ENCODE measurements at places on chromosomes 4 and X.

DNA sequence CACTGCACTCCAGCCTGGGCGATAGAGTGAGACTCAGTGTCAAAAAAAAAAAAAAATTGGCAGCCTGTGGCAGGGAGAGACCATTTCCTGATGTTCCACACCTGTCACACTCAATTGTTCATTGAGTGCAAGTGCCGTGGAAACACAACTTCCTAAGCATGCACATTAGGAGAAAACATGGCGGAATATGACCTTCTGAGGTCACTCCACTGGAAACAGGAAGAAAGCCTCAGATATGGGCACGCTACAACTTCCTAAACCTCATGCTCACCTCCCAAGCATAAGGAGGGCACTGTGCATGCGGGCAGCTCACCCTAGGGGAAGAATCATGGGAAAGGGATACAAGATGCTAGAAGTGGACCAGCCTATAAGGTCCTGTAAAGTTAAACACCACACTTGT, 28.5 kb upstream of the CD99 start:
- H3K36me3 ChIP-seq = peaks cover 3% of the 10 kb centered on the region
- DNase-seq = no peak
- no peak overlapping the region for H3K4me3 ChIP-seq
- H3K4me1 ChIP-seq = no peaks in the 10 kb centered on the region
- H3K27ac ChIP-seq = no peak overlapping the region

- H3K4me3 ChIP-seq = no peak overlapping the region
- H3K4me1 ChIP-seq = no peaks in the 10 kb centered on the region
- no peaks in the 10 kb centered on the region for H3K36me3 ChIP-seq
Measured at GRCh38 chr4:168074861-168075260, 17.5 kb upstream of the ANXA10 start.

DNA sequence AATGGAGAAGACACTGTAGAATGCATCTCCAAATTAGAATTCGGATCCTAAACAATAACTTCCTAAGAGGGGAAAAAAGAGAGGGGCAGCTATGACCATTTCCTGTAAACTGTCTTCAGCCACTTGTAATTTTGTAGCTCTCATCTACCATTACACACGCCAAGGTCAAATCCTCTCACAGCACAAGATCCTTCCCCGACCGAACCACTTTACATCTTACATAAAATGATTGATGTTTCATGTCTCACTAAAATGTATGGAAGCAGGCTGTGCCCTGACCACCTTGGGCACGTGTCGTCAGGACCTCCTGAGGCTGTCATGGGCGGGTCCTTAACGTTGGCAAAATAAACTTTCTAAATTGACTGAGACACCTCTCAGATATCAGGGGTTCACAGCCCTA, 24.1 kb upstream of the PBDC1 start:
- peak overlapping the region; percentile 99 for H3K27ac ChIP-seq
- DNase-seq = peak; percentile 13
- no peaks in the 10 kb centered on the region for H3K36me3 ChIP-seq
- H3K27me3 ChIP-seq = no peaks in the 10 kb centered on the region
- H3K4me3 ChIP-seq = peak overlapping the region; percentile 84

DNA sequence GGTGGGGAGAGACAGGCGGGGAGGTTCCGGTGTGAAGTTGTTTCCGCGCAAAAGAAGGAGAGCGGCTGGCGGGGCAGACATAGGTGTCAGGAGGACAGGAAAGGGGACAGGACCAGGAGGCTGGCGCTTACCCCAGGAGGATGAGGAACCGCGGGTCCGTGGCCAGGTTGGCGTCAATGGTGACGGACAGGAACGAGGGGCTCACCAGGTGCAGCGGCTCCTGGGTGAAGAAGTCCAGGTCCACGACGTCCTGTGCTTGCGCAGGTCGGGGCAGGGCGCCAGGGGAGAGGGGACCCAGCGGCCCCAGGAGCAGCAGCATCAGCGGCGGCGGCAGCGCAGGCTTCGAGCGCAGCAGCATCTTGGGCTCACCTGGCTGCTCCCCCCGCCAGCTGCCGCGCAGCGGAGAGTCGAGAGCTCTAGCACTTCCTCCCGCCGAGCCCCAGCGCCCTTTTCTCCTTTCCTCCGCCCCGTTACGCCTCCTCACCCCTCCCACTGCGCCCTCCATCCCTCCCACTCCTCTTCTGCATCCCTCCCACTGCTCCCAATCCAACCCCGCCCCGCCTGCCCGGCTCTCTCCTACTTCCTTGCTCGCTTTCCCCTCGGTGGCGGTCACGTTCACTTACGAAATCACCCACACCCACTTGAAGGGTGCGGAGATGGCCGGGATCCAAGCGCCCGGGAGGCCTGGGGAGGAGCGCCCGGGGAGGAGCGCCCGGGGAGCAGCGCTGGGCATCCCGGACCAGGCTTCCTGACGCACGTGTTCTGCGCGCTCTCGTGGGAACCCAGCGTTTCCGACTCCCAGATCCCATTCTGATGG, at the start of gene HPSE:
Gene HPSE, minus strand, starts transcription at position 424 of the 817 bp plus-strand sequence. Its CDS starts 66 bp downstream, at position 358.
- DNase-seq = peak; percentile 69
- H3K4me1 ChIP-seq = peaks cover 13% of the 10 kb centered on the region
- peak within 1 kb of the TSS; percentile 93 for H3K27ac ChIP-seq
- peak within 1 kb of the TSS; percentile 99 for H3K4me3 ChIP-seq
- H3K36me3 ChIP-seq = peaks cover 7% of the 10 kb centered on the region
- peaks cover 3% of the 10 kb centered on the region for H3K27me3 ChIP-seq

DNA sequence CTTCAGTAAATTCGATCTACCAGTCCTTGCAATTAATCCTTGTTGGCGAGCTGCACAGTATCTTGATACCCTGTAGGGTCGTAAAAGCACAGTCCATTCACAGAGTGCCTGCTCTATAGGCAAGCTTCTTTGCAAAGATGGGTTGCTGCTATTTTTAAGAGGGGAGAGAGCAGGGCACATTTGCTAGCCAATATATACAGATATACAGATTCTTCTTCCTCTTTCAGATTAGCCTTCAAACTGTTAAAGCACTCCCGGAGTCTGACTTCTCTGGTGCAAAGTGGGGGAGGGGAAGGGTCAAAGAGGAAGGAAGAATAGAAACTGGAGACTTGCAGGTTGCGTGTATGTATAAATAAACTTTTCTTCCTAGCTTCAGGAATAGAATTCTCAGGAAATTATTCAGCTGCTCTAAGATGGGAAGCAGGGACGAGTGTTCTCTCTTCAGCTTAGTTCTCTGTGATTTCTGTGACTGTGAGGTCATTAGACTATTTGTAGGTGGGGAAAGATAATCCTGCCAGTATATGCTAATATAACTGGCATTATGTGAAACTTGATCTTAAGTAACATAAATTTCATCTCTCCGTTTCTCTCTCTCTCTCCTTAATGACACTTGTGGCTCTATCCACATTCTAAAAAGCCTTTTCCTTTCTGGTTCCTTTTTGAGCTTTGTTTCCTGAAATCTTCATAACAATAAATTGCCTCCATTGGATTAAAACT, at the start of gene CYSLTR1:
Gene CYSLTR1, minus strand, starts transcription at position 242 of the 717 bp plus-strand sequence. CDS start 53,865 bp downstream, outside the sequence.
- H3K27ac ChIP-seq = no peak within 1 kb of the TSS
- peak within 1 kb of the TSS; percentile 72 for H3K4me3 ChIP-seq
- H3K27me3 ChIP-seq = no peaks in the 10 kb centered on the region
- peaks cover 68% of the 10 kb centered on the region for H3K4me1 ChIP-seq
- H3K36me3 ChIP-seq = no peaks in the 10 kb centered on the region
- no peak for DNase-seq

- H3K27me3 ChIP-seq = no peaks in the 10 kb centered on the region
- H3K27ac ChIP-seq = no peak overlapping the region
- DNase-seq = no peak
- no peak overlapping the region for H3K4me3 ChIP-seq
Measured at GRCh38 chr4:184765473-184766340, 31.8 kb upstream of the CENPU start.

- peak; percentile 77 for DNase-seq
- no peak within 1 kb of the TSS for H3K27ac ChIP-seq
- H3K36me3 ChIP-seq = no peaks in the 10 kb centered on the region
- peaks cover 5% of the 10 kb centered on the region for H3K4me1 ChIP-seq
Measured at GRCh38 chrX:47619486-47620302, at the start of gene SYN1. Gene SYN1 (minus strand): TSS chrX:47619857. CDS start chrX:47619728, 129 bp downstream.

- no peaks in the 10 kb centered on the region for H3K4me1 ChIP-seq
- H3K27ac ChIP-seq = no peak overlapping the region
- DNase-seq = no peak
- H3K27me3 ChIP-seq = peaks cover 9% of the 10 kb centered on the region
Measured at GRCh38 chrX:141185366-141185765, 8.4 kb upstream of the LDOC1 start.

DNA sequence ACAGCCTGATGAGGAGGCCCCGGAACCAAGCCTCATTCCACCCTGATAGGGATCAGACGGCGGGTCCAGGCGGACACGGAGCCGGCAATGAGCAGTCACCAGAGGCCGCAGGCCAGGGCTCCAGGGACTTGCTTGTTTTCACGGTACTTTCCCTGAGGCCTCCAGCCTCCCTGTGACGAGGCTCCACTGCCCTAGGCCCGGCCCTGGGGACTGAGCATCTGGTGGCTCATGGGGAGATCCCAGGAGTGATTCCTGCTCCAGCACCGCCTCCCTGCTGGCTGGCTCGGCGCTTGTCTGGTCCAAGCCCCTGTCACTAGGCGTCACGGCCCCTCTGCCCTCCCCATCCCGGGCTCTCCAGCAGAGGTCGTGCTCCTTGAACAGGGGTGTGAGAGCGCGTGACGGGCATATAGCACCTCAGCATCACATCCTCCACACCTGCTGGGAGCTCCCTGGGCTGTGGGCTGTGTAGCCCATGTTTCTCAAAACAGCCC, 14.1 kb downstream of the HTRA3 start:
- H3K4me1 ChIP-seq = peaks cover 6% of the 10 kb centered on the region
- no peak overlapping the region for H3K4me3 ChIP-seq
- H3K27me3 ChIP-seq = no peaks in the 10 kb centered on the region
- no peak overlapping the region for H3K27ac ChIP-seq

DNA sequence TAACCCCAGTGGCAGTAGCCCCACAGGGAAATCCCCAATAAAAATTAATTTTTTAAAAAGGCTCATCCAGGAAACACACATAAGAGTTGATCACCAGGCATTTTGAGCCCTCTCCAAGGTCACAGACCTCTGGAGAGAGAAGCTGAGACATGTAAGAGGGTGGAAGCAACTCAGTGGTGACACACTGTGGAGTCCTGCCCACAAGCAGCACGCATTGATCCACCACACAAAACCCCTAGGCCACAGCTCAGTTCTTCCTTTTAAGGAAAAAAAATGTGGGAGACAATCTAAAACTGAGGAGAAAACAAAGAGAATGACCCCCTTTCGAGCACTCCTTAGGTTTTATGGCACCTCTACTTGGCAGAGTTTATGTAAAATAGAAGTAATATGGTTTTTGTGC, 71.7 kb upstream of the S100G start:
- no peak for DNase-seq
- H3K36me3 ChIP-seq = no peaks in the 10 kb centered on the region
- no peak overlapping the region for H3K4me3 ChIP-seq
- H3K27me3 ChIP-seq = no peaks in the 10 kb centered on the region
- no peaks in the 10 kb centered on the region for H3K4me1 ChIP-seq

DNA sequence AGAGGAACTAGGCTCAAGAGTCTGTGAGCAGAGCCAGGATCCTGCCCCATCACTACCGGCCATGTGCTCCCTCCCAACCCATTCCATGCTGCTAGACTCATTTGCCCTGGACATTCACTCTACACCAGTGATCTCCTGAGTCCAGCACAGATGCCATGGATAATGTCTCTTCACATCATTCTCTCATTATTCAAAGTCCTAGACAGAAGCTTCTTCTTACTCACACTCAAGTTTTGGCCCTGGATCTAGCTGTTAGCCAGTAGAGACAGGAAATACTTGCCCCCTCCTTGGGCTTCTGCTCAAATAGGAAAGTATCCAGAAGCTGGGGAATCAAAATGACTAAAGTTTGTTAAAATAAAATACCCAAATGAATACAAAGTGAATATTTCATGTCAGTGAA, 266.8 kb upstream of the LDB2 start:
- no peak overlapping the region for H3K27ac ChIP-seq
- no peaks in the 10 kb centered on the region for H3K4me1 ChIP-seq
- peaks cover 14% of the 10 kb centered on the region for H3K27me3 ChIP-seq
- no peaks in the 10 kb centered on the region for H3K36me3 ChIP-seq

GRCh38 chr4:128386761-128387599, 99.4 kb upstream of the PGRMC2 start:
- H3K27ac ChIP-seq = no peak overlapping the region
- no peak overlapping the region for H3K4me3 ChIP-seq
- no peaks in the 10 kb centered on the region for H3K36me3 ChIP-seq
- H3K4me1 ChIP-seq = no peaks in the 10 kb centered on the region

DNA sequence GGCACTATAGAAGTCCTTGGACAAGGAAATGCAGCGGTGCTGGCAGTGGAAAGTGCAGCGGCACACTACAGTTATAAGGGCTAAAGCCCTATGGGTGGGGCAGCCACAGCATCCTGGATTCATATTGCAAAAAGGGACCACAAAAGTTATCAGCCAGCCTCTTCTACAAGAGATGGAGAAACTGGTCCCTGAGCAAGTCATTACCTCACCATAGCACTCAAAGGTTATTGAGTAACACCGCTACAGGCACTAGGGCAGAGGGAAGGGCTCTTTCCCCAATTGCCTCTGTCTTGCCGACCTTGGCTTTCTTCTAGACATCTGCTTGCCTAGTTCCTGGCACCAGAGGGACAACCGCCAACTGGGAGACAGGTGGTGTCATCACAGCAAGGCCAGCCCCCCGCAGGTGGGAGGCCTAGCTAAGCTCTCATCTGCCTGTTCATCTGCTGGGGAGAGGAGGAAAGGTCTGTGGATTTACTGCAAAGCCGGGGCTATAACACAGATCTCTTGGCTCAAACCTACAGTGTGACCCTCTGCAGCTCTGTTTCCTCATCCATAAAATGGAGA, 600.0 kb downstream of the BCOR start:
- no peak overlapping the region for H3K4me3 ChIP-seq
- H3K4me1 ChIP-seq = peaks cover 8% of the 10 kb centered on the region
- H3K27ac ChIP-seq = no peak overlapping the region
- H3K36me3 ChIP-seq = no peaks in the 10 kb centered on the region

All from naive thymus-derived CD8-positive, alpha-beta T cell (primary cell).